ENCODE measurements at places on chromosomes 3 and 15.

DNA sequence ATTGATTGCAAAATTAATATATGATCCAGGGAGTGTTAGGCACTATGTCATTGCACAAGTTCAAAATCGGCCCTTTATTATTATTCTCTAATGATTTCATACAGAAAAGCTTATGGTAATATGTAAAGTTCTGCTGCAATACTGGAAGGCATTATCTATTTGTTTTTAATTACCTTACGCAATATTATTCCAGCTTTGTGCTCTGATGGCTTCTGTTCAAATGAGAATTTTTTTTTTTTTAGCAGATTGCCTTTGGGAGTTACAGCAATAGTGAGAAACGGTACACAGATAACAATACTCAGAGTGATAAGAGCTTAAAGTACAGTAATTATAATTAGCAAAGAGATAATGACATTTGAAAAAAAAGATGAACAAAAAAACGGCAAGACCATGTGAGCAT lies 602.2 kb upstream of the ALCAM start:
- no peak for DNase-seq

- peak; percentile 81 for DNase-seq
Observed at GRCh38 chr3:13479332-13479581, 849 bp upstream of the HDAC11 start.

GRCh38 chr3:61684386-61684785 lies 123.0 kb downstream of the PTPRG start:
- DNase-seq = no peak

- no peak for DNase-seq
Observed at GRCh38 chr3:106088304-106088703, 219.5 kb upstream of the CBLB start.

GRCh38 chr15:52254391-52254790 lies 41.2 kb downstream of the MYO5C start:
- peak; percentile 29 for DNase-seq

All from suppressor macrophage treated with lipopolysaccharide for 1 hour (primary cell).